Osteocyte (in vitro differentiated cells): ENCODE measurements at places on chromosomes 13 and 19. TPM values are rescaled to one million over a fixed set of nuclear protein-coding genes. Genes with fewer than 3 reads are reported as not detected.

DNA sequence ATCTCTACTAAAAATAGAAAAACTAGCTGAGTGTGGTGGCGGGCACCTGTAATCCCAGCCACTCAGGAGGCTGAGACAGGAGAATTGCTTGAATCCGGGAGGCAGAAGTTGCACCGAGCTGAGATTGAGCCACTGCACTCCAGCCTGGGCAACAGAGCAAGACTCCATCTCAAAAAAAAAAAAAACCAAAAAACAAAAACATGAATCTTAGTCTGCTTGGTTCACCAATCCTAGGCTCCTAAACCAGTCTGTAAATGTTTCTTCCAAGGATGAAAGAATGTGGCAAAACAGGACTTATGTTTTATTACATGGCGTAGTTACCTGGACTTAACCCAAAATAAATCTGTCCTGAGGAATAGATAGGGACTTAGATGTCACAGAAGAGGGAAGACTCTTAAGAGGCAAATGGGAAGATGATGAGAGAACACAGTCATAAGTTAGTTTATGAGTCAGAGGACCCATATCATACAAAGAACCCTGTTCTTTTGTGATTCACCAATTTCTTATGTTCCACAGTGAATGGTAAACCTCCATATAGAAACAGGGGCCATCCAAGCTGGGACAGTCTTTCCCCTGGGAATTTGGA lies 6.9 kb upstream of the FBXL3 start:
- DNase-seq = no peak

DNA sequence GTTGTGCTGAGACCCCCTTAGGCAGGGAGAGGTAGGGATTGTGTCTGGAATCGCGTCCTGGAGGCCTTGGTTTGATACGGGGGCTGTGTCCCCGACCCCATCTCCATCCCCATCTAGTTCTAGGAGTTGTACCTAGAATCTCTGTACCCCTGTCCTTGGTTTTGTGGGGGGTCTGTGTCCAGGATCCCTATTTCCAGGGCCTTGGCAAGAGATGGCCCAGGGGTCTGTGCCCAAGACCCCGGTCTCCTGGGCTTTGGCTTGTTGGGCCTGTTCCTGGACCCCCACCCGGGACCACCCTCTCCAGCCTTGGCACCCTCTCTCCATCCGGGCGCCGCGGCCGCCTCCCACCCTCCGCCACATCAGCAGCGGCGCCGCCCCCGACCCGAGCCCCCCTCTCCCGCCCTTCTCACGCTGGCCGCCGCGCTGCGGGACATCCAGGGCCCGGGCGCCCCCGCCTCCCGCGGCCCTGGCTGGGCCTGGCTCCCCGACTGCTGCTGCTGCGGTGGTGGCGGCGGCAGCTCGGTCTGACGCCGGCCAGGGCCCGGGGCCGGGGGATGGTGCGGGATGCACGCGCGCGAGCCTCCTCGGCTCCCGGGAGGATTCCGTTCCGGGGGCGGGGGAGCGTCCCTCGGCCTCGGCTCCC lies at the start of gene NUMBL:
NUMBL (minus strand) TSS at position 602 of the 643 bp plus-strand sequence; CDS start at position 434, 168 bp downstream.
- no peak for DNase-seq

- DNase-seq = no peak
Measured at GRCh38 chr19:51407511-51408131, 9.8 kb downstream of the SIGLEC10 start.

- DNase-seq = no peak
Measured at GRCh38 chr13:99484473-99484872, 16.8 kb upstream of the TM9SF2 start.

DNA sequence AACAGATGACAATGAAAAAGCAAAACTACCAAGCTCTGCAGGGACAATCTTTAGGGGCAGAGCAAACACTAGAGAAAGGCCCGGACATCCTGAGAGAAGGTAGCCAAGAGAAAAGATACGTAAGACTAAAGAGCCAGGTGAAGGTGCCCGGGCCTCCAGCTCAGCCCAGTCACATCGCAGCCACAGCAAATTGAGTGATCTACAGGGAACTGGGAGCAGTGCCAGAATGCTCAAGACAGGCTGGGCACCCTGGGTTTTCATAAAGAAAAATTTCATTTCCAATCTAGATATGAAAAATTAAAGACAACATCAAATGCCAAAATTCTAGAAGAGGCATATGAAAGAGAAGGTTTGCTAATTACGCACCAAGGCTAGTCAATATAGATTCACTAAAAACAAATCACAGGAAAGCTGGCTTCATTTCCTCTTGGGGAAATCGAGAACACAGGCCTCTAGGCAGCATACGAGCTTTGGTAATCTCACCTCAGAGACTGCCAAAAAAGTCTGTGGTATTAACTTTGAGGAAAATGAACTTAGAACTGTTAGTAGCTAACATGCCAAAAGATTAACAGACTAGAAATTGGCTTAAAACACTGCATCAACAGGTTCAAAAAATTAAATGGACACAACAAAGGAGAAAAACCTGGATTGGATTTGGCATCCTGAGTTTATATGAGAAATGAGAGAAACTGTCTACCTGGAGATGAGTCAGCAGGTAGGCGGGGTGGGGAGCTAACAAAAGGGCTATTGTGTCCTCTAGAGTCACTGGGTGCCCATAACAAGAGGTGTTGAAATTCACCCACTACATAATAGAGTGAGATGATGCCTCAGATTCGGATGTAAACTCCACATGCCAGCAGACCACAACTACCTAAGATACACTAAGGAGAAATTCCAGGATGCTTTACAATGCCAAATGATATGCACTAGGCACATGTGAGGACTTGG lies 6.6 kb downstream of the ANKRD10 start:
- DNase-seq = no peak

The CGB8 gene
- not detected in 2 replicates for total RNA-seq

The CLEC17A gene
- total RNA-seq = not detected in 2 replicates

The SYT3 gene
- 0.29 and 0.38 TPM in 2 replicates for total RNA-seq
